Right ventricle myocardium superior (tissue), 1 donor: ENCODE measurements at places on chromosomes 2 and 18. TPM values are rescaled to one million over a fixed set of nuclear protein-coding genes. Genes with fewer than 3 reads are reported as not detected.

Gene SCN9A
- total RNA-seq, result 2.2 TPM

Gene IL1B
- 0.30 TPM for total RNA-seq

DNA sequence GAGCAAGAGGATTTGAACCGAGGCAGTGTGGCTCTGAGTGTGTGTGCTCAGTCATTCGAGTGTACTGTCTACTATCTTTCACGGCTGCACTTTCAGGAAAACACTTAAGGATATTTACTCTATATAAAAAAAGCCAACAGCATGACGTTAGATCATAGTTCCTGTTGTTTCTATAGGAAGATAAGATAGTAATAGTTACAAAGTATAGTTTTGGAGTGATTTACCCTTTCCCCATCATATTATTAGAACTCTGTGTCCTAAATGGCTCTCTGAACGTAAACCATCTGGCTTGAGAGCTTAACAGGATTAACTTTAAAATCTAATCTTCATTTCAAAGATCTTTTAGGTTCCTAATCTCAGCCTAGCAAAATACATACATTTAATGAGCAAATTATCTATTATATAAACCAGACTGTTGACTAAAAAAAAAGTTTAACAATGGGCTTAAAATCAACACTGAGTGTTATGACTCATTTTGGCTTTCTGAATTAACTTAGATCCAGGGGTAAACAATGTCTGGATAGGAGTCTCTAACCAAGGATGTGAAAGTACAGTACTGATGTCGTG lies 150.3 kb upstream of the DNMT3A start:
- no peak for DNase-seq

- no peak for DNase-seq
These were observed 9.7 kb upstream of the ECEL1 start for GRCh38 chr2:232497348-232497747.

GRCh38 chr2:202771741-202772460 lies 99.7 kb downstream of the ICA1L start:
- no peak for DNase-seq

GRCh38 chr2:169797601-169798000 lies 1.1 kb upstream of the SSB start:
- no peak for DNase-seq
